CD4-positive, alpha-beta memory T cell (primary cell): ENCODE measurements at places on chromosomes 5 and 9. TPM values are rescaled to one million over a fixed set of nuclear protein-coding genes. Genes with fewer than 3 reads are reported as not detected.

The ANKRD34B gene
- total RNA-seq = not detected

The ANKRD33B gene
- total RNA-seq = 2.0 TPM

The IL3 gene
- total RNA-seq = not detected

The TPPP gene
- total RNA-seq = 0.97 TPM

The CD274 gene
- total RNA-seq = 16.2 TPM

The KIAA0825 gene
- total RNA-seq = 2.2 TPM

DNA sequence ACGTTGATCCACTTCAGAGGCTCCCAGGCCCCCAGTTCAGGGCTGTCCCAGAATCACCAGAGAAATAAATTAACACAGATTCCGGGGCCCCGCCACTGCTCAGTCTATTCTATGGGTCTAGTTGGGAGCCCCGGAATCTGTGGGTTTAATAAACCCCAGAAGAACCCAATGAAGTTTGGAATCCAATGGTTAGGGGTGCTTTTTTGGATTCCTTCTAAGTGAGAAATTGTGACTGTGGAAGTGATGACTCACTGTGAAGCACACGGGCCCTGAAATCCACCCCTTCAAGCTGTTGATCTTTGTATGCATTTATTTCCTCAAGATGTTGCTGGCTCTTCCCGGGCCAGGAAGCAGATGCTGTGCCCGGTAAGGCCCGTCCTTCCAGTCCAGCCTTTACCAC is 57.3 kb upstream of the SLC28A3 start:
- DNase-seq = no peak

DNA sequence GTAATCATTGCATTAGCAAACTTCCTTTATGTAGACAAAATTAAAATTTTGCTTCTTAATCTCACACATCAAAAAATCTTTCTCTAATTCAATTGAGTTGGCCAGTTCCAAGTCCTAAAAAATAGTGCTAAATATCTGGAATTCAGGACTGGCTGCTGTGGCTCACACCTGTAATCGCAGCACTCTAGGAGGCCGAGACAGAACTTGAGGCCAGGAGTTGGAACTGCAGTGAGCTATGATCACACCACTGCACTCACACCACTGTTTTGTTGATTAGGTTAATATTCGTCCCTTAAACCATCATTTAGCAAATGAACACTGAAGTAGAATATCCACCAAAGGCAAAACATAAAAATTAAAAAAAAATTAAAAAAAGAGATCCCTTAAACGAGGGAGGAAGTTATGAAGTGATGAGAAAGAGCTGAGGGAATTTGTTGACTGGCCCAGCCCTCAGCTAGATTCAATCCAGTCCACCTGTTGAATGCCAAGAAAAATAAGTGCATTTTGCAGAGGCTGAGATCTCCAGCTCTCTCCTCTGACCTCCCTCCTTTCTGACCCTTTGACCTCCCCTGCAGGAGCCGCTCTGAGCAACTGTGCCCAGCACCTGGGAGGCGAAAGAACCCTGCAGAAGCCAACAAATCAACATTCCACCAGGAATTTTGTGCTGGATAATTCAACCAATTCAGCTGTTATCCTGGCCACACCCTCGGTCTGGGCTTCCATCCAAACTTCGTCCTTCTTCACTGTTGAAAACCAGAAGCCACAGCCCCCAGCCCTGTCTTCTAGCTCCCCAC is 96.8 kb downstream of the OR2K2 start:
- no peak for DNase-seq

DNA sequence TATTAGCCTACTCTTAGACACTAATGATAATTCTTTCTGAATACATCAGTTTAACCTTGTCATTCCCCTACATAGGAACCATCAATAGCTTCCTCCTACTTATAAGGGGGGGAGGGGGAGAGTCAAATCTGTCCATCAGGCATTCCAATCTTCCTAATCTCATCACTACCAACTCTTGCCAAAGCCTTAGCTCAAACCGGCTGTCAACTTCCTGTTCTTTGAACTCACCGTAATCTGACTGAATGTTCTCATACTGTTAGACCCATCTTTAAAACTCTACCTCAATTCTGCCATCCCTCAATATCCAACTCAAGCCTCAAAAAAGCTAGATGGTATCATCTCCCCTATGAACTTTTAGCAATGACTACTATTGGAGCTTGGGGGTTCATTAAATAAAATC is 41.9 kb upstream of the RNF38 start:
- DNase-seq = no peak

GRCh38 chr9:137720571-137721110 is 101.8 kb downstream of the EHMT1 start:
- no peak for DNase-seq
